Stimulated activated CD8-positive, alpha-beta memory T cell treated with anti-CD3 and anti-CD28 coated beads, Interleukin-7, amount 100 ng/mL, for 1 hour (primary cell): ENCODE measurements at places on chromosomes 1 and 21.

- DNase-seq: peak; percentile 33
These were observed 650 bp downstream of the TNFAIP8L2 start for GRCh38 chr1:151157067-151157531.

- DNase-seq: no peak
These were observed 545.3 kb downstream of the PLA2G4A start for GRCh38 chr1:187374082-187374481.

- no peak for DNase-seq
These were observed 430.2 kb downstream of the USP25 start for GRCh38 chr21:16159971-16160350.

DNA sequence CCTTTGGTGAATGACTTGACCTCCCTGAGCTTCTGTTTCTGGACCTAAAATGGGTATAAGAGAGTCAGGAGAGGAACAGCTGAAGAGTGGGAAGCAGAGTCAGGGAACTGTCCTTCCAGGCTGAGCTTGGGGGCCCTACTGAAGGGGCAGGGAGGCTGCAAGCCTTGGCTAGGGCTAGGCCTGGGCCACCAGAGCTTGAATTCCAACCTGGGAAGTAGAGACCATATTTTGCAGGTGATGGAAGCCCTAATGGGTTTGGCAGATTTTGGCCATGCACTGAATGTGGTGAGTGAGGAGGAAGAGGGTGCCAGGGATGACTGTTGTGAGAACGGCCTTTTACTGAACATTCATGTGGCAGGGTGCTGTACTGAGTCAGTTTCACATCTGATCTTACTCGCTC, 69.4 kb upstream of the KLHDC7A start:
- no peak for DNase-seq
